ENCODE measurements at places on chromosomes 7 and 10.

DNA sequence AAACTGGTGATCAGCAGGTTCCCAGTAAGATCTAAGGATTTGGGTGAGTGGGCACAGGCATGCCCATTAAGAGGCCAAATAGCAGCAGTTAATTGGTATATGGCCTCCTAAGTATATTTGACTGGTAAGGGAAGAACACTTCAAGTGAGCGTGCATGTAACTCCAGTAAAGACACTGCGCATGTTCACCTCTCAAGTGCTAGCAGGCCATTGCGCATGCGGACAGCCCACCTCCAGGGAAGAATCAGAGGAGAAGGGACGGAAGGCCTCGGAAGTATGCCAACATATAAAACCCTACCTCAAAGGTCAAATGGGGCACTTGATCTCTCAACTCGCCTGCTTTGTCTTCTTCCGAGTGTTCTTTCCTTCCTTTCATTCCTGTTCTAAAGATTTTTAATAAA is 118.0 kb downstream of the ARL5B start:
- DNase-seq, result no peak

GRCh38 chr7:116242178-116242577 is 31.8 kb downstream of the TES start:
- no peak for DNase-seq

- DNase-seq, result no peak
These were observed 209.1 kb downstream of the PRPF18 start for GRCh38 chr10:13795653-13796555.

DNA sequence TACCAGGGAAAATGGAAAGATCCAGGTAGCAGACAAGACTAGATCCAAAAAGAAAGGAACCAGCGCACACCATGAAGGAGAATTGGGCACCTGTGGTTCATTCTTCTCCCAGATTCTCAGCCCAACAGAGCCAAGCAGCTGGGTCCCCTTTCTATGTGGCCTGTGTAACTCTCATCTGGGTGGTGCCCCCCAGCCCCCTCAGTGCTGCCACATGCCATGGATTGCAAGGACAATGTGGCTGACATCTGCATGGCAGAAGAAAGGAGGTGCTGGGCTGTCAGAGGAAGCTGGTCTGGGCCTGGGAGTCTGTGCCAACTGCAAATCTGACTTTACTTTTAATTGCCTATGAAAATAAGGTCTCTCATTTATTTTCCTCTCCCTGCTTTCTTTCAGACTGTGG is 21.4 kb downstream of the PRSS2 start:
- no peak for DNase-seq

DNA sequence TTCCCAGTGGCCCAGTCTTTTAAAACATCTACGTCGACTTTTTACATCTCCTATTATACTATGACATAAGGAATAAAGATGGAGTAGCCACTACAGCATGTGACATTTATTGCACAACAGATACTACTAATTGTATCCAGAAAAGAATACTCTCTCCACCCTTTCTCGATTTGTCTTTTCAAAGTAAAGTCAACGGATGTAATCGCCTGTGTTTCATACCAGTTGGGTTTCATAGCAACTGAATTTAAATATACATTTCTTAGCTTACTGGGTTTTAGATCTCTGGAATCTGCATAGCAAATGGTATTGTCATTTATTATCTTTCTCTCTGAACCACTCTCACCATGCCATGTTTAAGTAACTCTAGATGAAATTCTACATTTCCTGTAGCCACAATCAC is 86.4 kb upstream of the TRIL start:
- DNase-seq, result no peak

DNA sequence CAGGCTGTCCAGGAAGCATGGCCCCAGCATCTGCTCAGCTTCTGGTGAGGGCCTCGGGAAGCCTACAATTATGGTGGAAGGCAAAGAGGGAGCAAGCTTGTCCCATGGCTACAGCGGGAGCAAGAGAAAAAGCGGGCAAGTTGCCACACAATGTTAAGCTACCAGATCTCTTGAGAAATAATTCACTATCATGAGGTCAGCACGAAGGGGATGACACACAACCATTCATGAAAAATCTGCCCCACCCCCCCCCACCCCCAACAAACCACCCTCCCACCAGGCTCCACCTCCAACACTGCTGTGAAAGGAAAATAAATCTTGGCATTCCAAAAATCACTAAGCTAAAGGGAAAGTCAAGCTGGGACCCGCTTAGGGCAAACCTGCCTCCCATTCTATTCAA is 545.8 kb upstream of the NRP1 start:
- no peak for DNase-seq

DNA sequence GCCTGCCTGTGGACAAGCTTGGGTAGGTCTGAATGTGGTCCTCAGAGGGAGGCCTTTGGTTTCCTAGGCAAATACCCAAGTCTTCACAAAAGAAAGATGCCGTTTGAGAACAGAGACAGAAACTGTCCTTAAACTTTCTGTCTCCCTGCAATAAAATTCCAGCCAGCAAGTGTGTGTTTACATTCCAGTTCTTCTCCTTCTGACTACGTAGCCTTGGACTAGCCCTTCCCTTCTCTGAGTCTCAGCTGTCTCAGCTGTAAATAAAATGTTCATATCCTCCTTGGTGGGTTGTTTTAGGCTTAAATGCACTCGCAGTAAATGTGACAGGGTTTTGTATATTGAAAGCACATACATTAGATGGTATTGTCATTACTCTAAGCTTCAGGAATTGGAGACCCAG is 561.2 kb upstream of the MKI67 start:
- no peak for DNase-seq

DNA sequence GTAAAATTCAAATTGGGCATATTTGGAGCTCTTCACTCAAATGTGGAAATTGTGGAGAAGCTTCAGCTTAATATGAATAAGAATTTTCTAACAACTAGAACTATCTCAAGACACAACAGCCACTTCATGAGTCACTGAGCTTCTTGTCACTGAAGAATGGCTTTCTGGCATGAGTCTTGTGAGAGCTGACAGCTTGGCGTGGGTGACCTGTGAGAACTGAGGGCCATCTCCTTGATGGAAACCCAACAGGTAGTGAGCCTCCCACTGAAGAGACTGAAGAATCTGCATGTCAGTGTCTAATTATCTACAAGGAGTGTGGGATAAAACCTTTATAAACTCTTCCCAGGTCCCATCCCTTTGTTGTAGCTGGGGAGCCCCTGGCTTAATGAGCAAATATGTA is 66.0 kb downstream of the CLEC2L start:
- no peak for DNase-seq

DNA sequence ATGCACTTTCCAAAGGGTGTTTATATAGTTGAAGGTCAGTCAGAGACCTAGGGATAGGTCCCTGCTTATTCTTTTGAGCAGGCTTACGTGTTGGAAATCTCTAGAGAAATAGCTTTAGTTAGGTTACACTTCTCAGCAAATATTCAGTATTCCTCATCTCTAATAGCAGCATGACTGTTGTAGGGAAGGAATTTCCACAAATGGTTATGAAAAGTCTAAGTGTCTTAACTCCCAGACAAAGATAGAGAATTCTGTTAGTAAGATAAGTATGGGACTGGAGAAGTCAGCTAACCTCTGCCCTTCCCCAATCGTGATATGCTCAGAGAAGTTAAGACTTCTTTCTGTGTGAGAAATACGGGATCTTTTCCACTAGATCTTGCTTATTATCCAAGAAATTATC is 16.5 kb downstream of the SGPL1 start:
- no peak for DNase-seq

DNA sequence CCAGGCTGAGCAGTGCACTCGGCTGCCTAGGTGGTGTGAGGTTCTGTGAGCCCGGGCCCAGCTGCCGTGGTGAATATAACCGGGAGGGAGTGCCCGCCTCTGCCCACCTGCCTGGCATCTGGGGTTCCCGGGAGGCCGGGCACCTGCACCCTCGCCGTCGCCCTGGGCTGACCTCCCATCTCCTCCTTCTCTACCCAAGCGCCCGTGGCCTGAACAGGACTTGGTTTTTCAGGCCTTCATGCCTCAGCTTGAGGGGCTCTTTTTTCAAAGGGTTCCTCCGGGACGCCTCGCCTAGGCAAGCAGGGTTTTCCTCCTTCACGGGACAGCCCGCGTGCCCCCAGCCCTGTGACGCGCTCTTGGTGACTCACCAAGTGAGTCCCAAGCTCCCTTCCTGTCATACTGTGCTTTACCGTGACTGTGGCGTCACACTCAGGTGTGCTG is 9.9 kb downstream of the INPP5A start:
- DNase-seq, result no peak

DNA sequence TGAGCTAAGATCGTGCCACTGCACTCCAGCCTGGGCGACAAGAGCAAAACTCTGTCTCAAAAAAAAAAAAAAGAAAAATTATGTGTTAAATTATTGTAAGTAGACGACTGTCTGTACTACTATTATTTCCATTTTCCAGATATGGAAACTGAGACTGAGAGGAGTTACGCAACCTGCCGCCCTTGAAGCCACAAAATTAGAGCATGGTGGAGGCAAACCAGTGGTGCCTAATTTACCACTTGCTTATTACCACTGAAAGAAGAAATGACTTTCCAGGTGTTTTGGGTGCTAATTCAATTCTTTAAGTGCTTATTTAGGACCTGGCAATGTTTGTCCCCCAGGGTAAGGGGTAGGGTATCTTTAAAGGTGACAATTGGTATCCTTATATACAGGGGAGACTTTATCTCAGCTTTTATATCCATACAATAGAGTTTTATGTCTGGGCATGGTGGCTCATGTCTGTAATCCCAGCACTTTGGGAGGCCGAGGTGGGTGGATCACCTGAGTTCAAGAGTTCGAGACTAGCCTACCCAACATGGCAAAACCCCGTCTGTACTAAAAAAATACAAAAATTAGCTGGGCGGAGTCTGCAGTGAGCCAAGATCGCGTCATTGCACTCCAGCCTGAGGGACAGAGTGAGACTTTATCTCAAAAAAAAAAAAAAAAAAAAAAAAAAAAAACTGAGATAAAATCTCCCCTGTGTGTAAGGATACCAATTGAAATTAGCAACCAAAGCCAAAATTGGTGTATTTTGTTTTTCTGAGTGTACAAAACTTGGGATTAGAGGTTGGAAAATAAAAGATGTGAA is 16.6 kb upstream of the CAMK1D start:
- DNase-seq, result no peak

DNA sequence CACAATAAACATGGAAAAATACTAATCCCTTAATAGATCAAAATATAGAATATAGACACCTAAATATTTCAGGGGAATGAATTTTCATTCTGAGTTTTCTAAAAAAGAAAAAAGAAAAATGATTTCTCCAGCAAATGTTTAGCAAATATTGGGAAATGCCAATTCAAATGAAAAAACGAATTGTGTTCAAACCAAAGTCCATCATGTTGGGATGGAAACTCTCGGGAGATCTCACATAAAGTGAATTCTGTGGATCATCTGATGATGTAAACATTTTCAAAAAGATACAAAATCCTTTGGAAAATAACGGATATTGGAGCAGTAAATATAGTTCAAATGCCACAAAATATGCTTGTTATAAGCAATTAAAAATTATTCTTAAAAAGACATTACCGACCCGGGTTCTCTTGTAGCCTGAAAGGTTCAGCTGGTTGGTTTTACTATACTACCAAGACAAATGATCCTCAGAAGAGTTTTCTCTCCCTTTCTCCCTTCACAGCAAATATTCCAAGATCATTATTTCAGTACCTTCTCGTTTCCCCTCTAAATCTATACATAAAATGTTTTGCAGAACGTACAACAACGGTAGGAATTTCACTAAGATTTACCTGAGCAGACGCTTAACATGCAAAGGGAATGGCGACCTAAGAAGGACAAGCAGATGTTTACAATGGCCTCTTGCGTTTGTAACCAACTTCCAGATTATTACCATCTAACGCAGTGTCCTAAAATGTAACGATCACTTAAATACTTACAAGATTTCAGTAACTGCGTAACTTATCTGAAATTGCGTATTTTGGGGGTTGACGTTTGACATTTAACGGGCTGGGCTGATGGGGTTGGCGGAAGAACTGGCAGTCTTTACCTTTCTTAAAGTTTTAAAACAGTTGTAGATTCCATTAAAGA is 2.5 kb downstream of the HOXA13 start:
- no peak for DNase-seq

DNA sequence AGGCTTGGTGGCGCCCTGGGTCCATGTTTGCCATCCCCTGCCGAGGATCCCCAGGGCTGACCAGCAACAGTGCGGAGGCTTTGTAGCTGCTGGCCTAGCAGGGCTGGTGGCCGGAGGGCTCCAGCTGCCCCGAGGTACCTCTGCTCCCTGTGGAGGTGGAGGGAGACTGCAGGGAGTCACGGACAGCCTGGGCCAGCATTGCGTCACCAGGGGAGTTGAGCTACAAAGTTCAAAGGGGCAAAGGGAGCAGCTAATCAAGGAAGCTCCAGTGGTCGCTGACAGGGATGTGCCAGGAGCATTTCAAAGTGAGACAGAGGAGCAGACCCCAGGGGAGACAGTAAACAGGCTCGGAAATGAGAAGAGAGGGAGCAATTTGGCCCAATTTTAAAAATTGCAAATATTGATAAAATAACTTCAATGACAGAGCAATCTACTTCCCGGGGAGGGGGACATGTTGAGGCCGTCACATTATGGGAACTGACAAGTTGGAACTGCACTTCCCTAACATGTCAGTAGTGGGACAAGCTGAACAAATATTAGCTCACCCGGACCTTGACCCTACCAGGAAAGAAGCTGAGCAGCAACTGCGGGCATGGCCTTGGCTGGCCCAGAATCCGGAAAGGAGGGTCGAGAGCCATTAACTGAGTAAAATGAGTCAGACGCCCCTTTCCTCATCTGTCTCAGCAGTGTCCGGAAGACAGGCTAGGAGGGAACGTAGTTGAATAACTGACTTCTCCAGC is 39.4 kb downstream of the BTBD16 start:
- no peak for DNase-seq

GRCh38 chr10:12357525-12358151 is 8.3 kb downstream of the CAMK1D start:
- no peak for DNase-seq

GRCh38 chr7:18753972-18754610 is 258.5 kb downstream of the HDAC9 start:
- DNase-seq, result no peak

GRCh38 chr7:25952261-25953057 is 199.5 kb upstream of the NFE2L3 start:
- DNase-seq, result no peak

DNA sequence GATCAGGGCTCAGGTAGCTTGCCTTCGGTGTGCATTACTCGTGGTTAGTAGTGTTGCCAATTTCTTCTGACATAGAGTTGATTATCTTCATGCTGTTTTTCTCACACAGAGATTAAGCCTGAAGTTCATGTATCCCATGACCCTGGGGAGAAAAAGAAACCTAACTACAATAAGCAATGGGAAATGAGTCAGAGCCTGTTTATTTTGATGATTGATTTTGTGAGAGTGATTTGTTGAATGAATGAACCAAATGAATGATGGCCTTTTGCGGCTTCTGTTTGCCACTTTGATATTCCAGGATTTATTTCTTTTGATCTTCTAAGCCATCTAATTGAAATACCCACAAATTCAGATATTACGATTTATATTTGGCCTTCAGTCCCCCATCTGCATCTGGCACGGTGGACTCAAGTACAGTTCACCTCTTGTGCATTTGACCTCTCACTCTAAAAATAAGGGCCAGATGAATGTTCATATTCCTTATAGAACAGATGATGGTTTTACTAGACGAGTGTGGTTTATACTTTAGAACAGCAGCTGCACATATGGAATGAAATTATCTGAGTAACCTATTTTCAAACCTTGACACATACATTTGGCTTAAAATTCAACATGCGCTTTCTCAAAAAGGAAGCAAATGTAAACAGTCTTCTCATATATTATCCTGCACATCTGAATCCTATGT is 110.7 kb downstream of the PLCE1 start:
- no peak for DNase-seq
